Activated CD4-positive, CD25-positive, alpha-beta regulatory T cell treated with anti-CD3 and anti-CD28 coated beads, Interleukin-2, amount 50 U/mL, for 72 hours (primary cell): ENCODE measurements at places on chromosomes 13 and 19.

DNA sequence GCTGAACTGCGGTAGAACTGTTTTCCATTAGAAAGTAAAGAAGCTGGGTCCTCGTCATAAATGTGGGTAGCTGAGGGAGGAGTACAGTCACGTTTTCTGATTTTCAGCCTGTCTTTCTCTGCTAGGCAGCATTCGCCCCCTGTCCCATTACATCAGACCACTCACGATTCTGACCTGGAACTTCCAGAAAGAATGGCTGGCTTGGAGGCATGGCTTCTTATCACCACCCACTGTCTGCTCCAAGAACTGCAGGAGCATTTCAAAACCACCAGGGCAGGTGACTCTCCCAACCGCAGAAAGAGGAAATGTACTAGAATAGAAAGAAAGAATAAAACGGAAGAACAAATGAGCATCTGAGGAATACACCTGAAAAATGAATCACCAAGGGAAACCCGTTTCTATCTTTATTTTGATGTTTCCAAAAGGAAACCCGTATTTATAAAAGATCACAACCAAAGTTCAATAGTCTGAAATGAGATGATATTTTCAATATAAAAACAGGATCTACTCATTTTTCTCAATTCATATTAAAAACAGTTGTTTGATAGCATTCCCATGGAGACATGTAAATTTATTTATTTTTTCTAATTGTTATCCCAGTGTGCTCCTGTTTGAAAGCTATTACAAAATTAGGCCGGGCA is 22.1 kb upstream of the POMP start:
- no peak for DNase-seq

GRCh38 chr13:24450530-24450929 is 62.0 kb downstream of the PARP4 start:
- no peak for DNase-seq

GRCh38 chr13:58151452-58151851 is 519.9 kb downstream of the PCDH17 start:
- no peak for DNase-seq

DNA sequence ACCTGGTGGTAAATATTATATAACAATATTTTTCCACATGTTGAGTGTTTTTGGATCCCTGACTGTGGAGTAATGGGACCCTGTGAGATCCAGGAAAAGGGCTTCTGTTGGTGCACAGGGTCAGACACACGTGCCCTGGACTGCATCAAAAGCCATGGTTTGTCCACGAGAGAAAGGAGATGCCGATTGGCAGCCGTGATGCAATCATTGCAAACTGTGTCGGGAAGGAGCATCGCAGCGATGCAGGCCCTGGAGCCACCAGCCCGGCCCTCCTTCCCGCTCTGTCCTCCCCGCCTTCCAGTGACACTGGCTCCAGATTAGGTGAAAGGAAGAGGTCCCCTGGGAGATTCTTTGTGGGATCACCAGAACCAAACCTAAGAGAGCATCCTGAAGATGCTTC is 9.1 kb downstream of the COL4A2 start:
- DNase-seq = no peak

GRCh38 chr13:49956131-49956530 is 20.0 kb upstream of the SPRYD7 start:
- no peak for DNase-seq

DNA sequence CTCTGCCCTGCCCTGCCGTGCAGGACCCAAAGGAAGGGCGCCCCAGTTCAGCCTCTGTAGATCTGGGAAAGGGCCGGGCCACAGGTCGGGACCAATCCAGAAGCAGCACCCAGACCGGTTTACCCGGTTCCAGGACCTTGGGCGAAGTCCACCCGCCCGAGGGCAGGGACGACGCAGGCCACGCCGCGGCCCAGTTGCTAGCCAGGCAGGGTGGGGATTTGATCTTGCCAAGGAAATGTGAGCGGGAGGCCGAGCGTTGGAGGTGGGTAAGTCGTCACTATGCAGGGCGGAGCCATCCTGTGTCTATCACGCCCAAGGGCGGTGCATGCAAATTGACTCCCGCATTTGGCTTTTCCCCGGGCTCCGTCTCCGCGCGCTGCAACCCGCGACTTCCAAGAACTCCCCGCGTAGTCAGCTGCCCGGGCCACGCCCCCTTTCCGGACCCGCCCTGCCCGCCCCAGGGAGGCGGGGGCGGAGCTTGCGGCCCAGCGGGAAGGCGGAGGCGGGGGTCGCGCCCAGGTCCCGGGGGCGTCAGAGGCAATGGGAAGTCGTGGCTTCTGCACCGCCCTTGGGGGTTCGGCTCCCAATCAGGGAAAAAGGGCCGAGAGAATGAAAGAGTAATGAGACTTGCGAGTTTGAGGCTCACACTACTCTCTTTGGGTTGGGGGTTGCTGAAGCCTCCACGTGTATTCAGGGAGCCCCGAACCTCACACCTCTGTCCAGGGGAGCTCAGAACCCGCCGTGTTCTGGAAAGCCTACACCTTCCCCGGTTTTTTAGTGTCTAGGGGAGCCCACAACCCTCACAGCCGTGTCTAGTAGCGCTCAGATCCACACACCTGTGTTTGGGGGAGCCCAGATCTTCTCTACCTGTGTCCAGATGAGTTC is 12.8 kb downstream of the IER2 start:
- DNase-seq = peak; percentile 81

DNA sequence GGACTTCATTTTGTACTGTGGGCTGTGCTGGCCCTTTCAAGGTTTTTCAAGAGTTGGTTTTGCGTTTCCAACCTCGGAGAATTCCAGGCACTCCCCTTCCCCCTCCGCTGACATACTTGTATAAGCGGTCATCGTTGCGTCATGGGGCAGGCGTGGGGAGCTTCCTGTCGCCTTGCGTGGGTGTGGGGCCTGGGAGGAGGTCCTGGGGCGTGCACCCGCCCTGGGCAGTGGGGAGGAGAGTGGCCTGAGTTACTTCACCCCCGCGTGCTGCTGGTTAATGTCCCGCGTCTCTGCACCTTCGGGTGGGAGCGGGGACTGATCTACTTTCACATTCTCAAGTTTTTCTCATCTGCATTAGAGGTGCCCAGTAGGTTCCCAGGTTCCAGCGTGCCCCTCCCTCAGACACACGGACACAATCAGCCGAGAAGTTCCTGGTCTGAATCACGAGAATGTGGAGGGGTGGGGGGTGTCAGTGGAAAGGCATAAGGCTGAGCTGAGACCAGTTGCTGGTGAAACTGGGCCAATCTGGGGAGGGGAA is 4.1 kb downstream of the IER2 start:
- DNase-seq = peak; percentile 70

DNA sequence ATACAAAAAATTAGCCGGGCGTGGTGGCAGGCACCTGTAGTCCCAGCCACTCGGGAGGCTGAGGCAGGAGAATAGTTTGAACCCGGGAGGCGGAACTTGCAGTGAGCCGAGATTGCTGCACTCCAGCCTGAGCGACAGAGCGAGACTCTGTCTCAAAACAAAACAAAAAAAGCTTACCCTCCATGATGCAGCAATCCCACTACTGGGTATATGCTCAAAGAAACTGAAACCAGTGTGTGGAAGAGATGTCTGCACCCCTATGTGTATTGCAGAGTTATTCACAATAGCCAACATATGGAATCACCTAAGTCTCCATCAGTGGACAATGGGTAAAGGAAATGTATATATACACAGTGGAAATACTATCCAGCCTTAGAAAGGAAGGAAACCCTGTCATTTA is 19.6 kb upstream of the TTYH1 start:
- no peak for DNase-seq

DNA sequence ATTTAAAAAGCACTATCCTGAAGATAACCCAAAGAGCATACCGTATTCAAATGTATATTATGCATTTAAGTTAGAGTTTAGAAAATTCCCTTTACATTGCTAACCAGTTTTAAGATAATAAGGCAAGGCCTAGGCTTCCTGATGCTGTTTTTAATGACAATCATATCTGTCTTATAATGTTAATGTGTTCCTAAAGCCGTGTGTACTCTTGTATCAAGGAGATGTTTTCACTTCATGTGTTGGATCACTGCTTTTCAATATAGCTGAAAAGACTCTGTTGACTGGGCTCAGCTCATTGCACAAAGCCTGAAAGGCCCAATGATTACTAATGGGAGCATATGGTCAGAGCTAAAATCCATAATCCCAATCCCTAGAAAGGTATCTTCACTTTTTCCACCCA is 81.6 kb downstream of the DACH1 start:
- DNase-seq = no peak

DNA sequence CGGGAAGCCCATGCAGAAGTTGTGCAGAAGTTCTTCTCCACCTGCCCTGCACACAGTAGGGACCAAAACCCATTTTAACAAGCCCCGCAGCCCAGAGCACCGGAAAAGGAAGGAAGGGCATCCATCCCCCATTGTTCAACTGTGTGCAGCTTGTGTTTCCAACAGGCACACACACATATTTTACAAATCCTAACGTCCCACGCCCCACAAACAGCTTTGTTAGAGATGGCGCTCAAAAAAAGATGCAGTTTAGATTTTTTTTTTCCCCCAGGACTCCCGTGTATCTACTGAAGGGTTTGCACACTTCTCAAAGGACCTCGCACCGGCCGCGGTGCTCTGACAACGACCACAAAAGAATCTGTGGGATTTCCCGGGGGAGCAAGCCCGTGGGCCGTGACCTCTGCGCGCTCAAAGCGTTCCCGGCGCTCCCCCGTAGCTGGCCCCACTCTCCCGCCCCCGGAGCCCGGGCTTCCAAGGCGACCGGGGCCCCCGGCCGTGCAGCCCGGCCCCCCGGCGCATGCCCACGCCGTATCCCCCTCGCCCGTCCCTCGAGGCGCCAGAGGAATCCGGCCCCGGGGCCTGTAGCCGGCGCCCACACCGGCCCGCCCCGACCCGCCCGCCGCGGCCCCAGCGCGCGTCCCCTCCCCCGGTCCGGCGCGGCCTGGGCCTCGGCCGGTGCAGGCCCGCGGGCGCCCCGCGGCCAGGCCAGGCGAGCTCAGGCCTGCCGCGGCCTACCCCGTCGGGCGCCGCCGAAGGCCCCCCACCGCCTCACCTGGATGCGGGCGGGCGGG is 523 bp downstream of the ELAVL1 start:
- peak; percentile 38 for DNase-seq

DNA sequence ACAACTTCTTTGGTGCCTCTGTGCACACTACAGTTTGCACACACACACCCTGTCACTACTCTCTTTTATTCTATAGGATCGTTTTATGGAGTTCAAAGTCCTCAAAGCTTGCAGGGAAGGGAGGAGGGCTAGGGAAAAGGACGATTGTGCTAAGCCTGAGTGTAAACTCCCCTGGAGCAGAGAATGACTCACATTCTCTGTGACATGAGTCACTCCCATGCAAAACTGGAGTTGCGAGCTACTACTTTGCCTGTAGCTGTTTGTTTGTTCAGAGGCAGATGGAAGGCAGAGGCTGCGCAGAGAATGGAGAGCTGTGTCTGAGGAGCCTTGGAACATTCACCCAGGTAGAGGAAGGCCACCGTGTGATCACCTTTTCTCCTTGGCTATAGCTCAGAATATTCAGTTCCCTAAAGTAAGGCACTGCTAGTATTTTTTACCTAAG is 80.5 kb upstream of the MBNL2 start:
- DNase-seq = no peak

DNA sequence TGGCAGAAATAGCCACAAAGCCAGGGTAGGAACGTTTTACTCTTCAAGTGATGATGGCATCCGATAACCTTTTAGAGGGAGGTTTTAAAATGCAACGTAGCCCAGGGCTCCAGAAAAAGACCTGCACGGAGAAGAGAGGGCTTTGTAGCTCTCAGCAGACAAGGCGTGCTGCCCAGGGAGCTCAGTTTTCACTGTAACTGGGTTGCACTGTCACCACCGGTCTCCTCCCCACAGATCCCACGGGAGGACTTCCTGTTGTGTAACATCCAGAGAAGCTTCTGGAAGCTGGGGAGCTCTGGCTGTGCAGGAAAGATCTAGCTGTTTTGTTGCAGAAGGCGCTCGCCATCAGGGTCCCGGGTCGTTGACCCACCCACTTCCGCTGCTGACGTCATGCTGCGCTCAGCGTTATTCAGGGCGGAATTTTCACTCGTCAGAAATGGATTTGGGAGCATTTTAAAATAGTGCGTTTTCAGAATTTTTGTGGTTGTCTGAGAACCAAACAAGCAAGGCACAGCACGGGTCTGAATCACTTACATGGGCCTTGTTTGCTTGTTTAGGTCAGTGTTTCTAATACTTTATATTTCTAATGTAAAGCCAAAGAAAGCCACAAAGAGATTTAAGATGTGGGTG is 50.8 kb downstream of the ATP11A start:
- DNase-seq = no peak

- DNase-seq = no peak
Measured at GRCh38 chr19:19321141-19321577, 530 bp downstream of the MAU2 start.

DNA sequence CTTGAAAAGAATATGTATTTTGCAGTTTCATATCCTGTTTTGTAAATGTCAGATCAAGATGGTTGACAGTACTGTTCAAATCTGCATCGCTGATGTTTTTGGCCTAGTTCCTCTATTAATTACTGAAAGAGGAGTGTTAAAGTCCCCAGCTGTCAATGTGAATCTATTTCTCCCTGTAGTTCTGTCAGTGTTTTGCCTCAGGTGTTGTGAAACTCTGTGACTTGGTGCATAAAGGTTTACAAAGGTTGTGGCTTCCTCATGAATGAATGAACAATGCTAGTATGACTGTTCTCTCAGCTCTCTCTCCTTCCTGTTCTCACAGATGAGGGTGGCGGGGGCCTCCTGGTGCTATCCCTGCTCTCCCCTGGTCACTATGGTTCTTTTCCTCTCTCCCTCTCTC is 142.4 kb downstream of the MYCBP2 start:
- DNase-seq = peak; percentile 36

DNA sequence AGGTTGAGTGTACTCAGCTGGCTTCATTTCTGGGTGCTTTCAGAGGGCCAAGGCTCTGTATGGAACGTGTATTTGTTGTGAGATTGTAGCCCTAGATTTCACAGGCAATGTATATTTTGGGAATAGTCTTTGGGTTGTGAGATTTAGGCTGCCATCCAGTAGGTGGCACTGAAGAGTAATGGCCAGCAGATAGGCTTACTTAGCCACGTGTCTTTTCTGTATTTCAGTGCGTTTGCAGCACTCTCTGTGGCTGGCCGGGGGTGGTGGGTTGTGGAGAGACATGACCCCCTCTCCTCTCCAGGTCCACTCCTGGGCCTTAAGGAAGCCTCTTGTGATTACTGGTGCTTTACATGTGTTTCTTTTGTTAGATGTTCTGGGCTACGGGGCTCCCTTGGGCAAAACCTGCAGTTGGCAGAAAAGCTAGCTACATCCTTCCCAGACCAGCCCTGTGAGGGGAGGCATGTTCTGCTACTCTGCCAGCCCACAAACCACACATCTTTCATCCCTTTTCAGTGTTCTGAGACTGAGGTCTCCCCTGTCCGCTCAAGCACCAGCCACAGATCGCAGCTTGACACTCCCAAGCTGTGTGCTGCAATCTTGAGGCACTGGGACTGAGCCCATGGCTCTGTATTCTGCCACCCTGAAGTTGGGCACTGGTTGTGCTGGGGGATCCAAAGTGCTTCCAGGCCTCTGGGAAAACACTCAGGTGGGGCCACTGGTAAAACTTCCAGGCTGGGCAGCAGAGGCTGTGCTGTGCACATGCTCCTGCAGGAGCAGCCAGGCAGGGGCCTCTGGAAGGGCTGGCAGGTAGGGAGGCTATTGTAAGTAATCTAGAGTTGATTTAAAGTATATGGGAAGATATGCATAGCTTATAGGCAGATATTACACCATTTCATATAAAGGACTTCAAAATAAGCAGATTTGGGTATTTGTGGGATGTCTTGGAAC is 1096.8 kb upstream of the PCDH20 start:
- DNase-seq = no peak

GRCh38 chr13:91699863-91700262 is 301.4 kb downstream of the GPC5 start:
- no peak for DNase-seq
